ENCODE measurements at places on chromosomes 5 and 9. TPM values are rescaled to one million over a fixed set of nuclear protein-coding genes. Genes with fewer than 3 reads are reported as not detected.

Gene SLC46A2
- total RNA-seq: not detected

Gene PCDH12
- total RNA-seq: under 0.01 TPM

Gene TSSK1B
- total RNA-seq: 0.26 TPM

Gene PGM5
- total RNA-seq: under 0.01 TPM

Gene CDK7
- 51.5 TPM for total RNA-seq

Gene AP3S1
- 117 TPM for total RNA-seq

Gene GNAQ
- total RNA-seq: 20.2 TPM

Gene PCDHGB4
- total RNA-seq: 2.1 TPM

Gene IL3
- total RNA-seq: not detected

All from bronchial epithelial cell (primary cell).